ENCODE measurements at places on chromosomes 12 and 14.

DNA sequence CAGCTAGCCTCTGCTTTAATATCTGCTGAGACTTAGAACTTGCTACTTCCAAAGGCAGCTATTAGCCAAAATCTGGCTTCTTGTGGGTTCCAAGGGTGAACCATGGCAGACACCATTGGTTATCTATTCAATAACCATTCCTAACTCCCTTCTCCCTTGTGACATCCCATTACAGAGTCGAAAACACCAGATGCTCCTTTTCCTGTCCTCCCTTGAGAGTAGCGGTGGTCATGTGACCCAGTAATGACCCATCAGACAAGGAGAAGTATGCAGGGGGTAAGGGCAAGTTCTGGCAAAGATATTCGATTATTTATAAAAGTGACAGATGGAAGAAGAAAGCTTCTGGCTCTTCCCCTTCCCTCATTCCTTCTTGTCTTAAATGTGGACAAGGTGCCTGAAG is 20.1 kb downstream of the TGFB3 start:
- no peaks in the 10 kb centered on the region for H3K4me1 ChIP-seq
- no peaks in the 10 kb centered on the region for H3K27me3 ChIP-seq
- no peak overlapping the region for H3K4me3 ChIP-seq

DNA sequence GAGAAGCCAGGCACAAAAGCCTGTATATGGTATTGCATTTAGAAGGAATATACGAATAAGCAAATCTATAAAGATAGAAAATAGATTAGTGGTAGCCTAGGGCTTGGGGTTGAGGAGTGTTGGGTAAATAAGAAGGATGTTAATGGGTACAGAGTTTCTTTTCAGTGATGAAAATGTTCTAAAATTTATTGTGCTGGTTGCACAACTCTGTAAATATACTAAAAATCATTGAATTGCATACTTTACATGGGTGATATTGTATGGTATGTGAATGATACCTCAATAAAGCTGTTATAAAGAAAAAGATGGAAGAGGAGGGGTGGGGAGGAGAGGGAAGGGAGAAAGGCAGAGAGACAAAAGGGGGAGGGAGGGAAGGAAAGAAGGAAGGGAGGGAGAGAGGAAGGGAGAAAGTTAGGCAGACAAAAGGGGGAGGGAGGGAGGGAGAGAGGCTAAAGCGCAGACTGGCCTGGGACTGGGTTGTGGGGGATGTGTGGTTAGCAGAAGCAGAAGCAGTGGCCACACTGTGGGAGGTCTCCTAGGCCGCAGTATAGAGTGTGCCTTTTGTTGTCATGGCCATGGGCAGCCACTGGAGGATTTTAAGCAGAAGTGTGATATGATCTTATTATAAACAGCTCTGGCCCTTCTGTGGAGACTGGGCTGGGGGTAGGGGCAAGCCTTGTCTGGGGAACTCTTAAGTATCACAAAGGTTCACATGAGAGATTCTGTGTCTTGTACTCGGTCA is 73.6 kb upstream of the ELK3 start:
- H3K4me1 ChIP-seq, result peaks cover 6% of the 10 kb centered on the region
- no peak for DNase-seq
- no peaks in the 10 kb centered on the region for H3K36me3 ChIP-seq
- peaks cover 18% of the 10 kb centered on the region for H3K27me3 ChIP-seq

GRCh38 chr14:37140176-37140575 is 32.2 kb downstream of the SLC25A21 start:
- H3K27ac ChIP-seq, result no peak overlapping the region
- no peaks in the 10 kb centered on the region for H3K36me3 ChIP-seq
- no peak for DNase-seq
- H3K27me3 ChIP-seq, result peaks cover 11% of the 10 kb centered on the region

DNA sequence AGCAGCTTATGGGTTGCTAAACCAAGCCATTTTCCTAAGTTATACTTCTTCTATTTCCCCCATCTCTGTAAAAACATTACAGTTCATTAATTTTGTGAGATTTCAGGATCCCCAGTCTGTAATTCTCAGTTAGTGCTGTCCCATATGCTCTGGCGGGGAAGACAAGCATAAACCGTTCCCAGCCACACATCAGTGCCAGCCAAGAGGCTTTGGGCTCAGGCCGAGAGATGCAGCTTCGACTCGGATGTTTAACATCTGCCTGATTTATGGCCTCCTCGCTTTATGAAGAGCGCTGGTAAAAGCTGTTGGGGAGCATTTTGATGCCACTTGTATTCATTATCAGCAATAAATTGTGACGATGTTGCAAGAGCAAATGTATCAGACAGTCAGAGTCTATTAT is 349.1 kb upstream of the CCDC196 start:
- no peaks in the 10 kb centered on the region for H3K27me3 ChIP-seq
- no peak overlapping the region for H3K4me3 ChIP-seq
- DNase-seq, result no peak
- peaks cover 14% of the 10 kb centered on the region for H3K4me1 ChIP-seq
- H3K36me3 ChIP-seq, result no peaks in the 10 kb centered on the region

GRCh38 chr12:121939992-121940766 is 21.8 kb downstream of the CFAP251 start:
- peaks cover 11% of the 10 kb centered on the region for H3K36me3 ChIP-seq
- no peaks in the 10 kb centered on the region for H3K4me1 ChIP-seq
- no peaks in the 10 kb centered on the region for H3K27me3 ChIP-seq
- H3K4me3 ChIP-seq, result no peak overlapping the region
- no peak for DNase-seq
- H3K27ac ChIP-seq, result no peak overlapping the region

GRCh38 chr14:55535516-55536203 is 44.3 kb upstream of the KTN1 start:
- H3K27ac ChIP-seq, result no peak overlapping the region
- DNase-seq, result no peak
- H3K4me1 ChIP-seq, result no peaks in the 10 kb centered on the region
- no peaks in the 10 kb centered on the region for H3K27me3 ChIP-seq
- H3K36me3 ChIP-seq, result no peaks in the 10 kb centered on the region

- no peak overlapping the region for H3K4me3 ChIP-seq
- no peaks in the 10 kb centered on the region for H3K27me3 ChIP-seq
- H3K4me1 ChIP-seq, result peaks cover 2% of the 10 kb centered on the region
- H3K27ac ChIP-seq, result no peak overlapping the region
- H3K36me3 ChIP-seq, result no peaks in the 10 kb centered on the region
Measured at GRCh38 chr14:89695846-89696245, 258.7 kb downstream of the EFCAB11 start.

DNA sequence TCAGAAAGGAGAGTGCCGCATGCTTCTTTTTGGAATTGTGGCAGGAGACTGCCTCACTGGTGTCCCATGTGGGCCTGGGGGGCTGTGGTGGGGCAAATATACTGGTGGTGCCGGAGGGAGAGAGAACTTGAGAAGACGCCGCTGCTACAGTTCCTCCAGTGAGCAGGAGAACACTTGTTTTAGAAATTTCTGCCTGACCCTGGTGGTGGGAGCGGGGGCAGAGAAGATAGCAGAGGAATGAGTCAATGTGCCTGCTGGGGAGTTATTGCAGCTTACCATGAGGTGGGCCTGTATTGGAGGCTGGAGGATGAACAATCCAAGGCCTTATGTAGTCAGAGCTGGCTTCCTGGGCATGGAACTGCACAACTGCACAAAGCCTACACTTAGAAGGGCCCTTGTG is 211.8 kb downstream of the SNAPC1 start:
- H3K27ac ChIP-seq, result no peak overlapping the region
- no peaks in the 10 kb centered on the region for H3K36me3 ChIP-seq
- DNase-seq, result no peak

- H3K36me3 ChIP-seq, result no peaks in the 10 kb centered on the region
- H3K4me1 ChIP-seq, result peaks cover 51% of the 10 kb centered on the region
- no peak for DNase-seq
Measured at GRCh38 chr14:85528080-85528896, 1.7 kb upstream of the FLRT2 start.

DNA sequence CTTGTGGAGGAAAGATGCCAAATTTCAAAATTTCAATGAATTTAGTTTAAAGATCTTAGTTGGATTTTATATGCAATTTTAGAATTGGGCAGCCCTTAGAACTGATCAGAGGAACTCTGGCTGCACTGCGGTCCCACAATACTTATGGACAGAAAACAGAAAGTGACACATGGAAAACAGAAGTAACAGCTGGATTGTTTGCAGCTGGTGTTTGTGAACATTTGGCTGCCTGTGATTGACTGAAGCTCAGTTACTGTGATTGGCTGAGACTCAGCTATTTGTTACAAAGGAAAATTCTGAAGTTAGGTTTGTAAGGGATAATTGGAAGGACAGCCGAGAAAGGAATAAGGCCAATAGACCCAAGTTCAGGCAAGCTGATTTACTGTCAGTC is 10.0 kb upstream of the KRT86 start:
- no peaks in the 10 kb centered on the region for H3K36me3 ChIP-seq
- H3K27me3 ChIP-seq, result peaks cover 50% of the 10 kb centered on the region
- H3K4me1 ChIP-seq, result no peaks in the 10 kb centered on the region
- no peak overlapping the region for H3K4me3 ChIP-seq
- DNase-seq, result no peak
